ENCODE measurements at places on chromosomes 11 and 22.

DNA sequence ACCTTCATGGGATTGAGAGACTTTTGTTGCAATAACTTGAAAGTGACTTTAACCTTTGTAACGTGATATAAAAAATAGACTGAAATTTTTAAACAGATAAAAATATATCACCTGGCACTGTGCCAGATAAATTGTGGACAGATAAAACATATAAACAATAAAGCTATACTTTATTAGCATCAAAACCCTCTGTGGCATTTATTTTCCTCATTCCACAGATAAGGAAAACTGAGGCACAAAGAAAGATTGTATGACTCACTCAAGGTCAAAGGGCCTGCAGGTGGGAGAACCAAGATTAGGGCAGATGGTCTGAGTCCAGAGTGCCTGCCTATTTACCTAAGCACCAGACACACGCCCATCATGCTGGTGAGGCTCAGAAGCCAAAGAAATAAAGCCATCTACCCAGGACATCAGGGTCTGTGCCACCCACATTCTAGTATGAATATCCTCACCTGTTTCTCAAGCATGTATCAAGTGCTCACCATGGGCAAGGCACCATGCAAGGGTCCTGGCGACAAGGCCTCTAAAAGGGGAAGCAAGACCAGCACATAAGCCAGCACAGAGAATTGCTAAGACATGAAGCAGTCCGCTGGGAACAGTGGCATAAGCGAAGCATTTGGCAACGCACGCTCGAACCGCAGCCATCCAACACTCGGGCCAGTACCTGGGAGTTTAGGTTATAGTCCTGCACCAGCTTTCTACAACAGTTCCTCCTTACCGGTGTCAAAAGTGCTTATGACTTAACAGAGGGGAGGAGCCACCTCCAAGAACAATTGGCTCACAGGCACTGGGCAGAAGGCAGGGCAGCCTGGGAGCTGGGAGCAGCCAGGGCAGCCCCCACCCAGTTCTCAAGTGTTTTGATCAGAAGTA lies 17.6 kb downstream of the MYH9 start:
- DNase-seq: no peak

DNA sequence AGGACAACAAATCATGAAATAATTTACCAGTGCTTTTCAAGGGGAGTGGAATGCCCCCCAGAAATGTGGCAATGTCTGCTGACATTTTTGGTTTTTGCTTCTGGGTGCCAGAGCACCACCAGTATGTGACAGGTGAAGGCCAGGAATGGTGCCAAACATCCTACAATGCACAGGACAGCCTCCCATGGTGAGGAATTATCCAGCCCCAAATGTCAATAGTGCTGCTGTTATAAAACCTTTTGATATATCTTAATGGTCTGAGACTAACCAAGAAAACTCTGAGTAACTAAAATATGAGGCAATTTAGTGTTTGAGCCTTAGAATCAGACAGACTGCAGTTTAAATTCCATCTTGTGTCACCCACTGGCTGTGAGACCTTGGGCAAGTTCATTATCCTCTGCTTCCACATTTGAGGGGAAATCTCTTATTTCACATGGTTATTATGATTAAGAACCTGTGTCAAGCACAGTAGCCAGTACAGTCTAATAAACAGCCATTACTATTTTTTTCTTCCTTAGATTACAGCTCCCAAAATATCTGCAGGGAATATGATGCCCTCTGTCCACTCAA lies 69.5 kb downstream of the AMBRA1 start:
- DNase-seq: no peak

- no peak for DNase-seq
Measured at GRCh38 chr11:94924612-94925011, 48.7 kb downstream of the CWC15 start.

DNA sequence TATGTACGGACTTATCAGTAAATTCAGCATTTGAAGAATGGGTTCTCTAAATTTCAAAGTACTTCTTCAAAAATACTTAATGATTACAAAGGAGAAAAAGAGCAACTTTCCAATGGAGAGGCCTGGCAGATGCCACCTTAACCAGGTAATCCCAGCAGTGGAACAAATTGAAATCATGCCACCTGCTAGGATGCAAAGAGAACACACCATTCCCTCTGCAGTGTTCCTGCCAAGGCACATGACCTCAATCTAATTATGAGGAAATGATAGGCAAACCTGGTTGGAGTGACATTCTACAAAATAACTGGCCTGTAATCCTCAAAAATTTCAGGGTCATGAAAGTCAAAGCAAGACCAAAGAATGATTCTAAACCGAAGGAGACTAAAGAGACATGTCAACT lies 21.5 kb downstream of the TNRC6B start:
- no peak for DNase-seq

- DNase-seq: peak; percentile 71
Measured at GRCh38 chr11:93740730-93741093, 583 bp downstream of the TAF1D start.

- no peak for DNase-seq
Measured at GRCh38 chr22:43827926-43828724, 16.0 kb upstream of the EFCAB6 start.

GRCh38 chr22:42673898-42674401 lies 24.8 kb upstream of the CYB5R3 start:
- DNase-seq: no peak

- no peak for DNase-seq
Measured at GRCh38 chr11:69953356-69953755, 124.8 kb upstream of the ANO1 start.

DNA sequence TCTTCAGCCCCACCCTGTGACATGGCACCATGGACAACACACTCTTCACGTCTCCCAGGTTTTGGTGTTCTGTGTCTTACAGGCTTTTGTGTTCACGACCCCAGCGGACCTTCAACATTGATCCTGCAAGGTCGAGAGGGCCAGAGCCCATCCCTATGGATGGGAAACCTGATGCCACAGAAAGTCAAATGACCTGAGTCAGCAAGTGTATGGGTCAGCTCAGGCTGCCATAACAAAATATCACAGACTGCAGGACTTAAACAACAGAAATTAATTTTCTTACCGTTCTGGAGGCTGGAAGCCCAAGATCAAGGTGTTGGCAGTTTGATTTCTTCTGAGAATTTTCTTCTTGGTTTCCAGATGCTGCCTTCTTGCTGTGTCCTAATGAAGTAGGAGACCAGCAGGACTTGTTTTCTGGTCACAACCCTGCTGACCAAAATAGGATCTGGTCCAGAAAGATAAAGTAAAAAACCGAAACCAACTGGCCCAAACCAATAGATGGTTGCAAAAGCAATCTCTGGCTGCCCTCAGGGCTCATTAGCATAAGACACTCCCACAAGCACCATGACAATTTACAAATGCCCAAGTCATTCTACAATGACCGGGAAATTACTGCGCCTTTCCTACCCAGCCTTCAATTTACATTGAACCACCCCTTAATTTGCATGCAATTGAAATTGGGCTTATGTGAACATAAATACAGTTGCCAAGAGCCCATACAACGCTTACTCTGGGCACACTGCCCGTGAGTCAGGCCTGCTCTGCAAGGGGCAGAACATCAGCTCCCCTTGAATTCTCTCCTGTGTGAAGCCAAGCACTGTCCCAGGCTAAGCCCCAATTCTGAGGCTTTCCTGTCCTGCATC lies 113.9 kb downstream of the RPS6KA4 start:
- no peak for DNase-seq

DNA sequence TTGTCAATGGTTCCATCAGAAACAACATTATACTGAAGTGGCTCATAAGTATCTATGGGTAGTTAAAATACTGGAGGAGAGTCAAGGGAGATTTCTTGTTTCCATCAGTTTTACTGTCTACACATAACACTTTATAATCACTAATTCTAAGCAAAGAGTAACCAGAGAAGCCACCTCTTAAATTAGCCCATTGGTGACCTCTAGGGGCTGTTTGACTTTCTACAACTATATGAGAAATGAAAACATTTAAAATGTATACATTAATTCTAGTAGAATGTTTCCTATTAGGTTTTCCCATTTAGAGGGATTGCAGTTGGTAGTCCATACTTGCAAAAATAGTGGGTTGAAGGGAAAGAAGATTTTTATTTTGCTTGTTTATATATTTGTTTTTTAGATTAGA lies 504.3 kb downstream of the FAM181B start:
- DNase-seq: no peak

- peak; percentile 39 for DNase-seq
Measured at GRCh38 chr11:102590276-102591049, 34.7 kb downstream of the MMP20 start.

GRCh38 chr11:89566972-89567371 lies 75.8 kb upstream of the NOX4 start:
- no peak for DNase-seq

DNA sequence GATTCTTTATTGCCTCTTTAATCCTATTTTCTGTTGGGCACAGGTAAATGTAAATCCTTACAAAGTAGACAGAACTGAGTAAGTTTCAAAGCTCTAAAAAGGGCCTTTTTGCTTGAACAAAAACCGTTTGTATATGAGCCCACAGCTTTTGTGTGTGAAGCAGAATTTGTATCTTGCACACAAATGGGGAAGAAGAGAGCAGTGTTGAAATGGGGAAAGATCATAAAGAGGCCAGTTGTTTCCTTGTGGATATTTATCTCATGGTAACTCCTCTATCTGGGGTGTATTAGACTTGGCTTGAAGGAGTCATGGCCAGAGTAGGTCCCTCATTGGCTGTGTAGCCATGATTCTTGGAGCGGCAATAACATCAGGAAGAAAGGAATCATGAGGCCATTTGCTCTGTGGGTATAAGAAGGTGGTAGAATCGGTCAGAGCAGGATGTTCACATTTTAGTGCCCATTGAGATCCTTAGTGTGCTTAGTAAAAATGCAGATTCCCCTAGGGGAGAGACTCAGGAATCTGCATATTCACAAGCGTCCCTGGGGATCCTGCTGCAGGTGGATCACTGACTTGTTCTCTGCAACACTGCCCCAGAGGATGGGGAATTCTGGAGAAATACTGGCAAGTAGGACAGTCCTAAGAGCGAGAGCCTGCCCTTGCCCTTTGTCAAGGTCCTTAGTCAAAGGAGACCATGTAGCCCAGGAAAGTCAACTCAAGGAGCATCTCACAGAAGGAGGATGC lies 126.5 kb downstream of the LDLRAD3 start:
- no peak for DNase-seq

DNA sequence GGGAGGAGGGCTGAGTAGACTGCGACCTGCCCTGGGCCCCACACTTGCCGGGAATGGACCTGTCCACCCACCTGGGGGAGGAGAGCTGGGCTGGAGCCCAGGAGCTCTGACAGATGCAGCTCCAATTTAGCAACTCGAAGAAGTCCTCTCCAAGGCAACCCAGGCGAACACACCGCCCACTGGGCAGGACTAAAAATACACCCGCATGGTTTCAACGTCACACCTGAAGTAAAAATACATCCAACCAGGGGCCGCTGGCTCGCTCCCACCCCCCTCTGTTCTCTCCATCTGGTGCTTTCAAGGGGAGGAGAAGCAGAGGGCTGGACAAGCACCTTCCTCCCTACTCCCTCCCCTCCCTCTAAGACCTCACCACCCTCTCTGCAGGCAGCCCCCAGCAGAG lies 119.9 kb downstream of the FEZ1 start:
- no peak for DNase-seq

GRCh38 chr11:128633384-128633965 lies 46.1 kb upstream of the ETS1 start:
- no peak for DNase-seq

DNA sequence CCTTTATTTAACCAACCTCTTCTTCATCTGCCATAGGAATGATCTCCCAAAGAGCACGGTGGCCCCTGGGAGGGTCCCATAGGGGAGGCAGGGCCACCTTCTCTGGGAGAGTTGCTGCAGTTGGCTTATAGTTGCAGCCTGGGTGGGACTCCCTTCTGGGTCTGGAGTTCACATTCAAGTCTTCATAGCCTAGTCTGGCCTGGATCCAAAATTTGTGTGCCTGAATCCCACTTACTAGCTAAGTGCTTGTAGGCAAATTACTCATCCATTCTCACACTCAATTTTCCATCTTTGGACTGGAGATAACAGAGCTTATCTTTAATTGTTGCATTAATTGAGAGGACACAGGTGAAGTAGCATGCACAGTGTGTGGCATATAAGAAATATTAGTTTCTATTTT lies 163.6 kb downstream of the GRIK4 start:
- no peak for DNase-seq

DNA sequence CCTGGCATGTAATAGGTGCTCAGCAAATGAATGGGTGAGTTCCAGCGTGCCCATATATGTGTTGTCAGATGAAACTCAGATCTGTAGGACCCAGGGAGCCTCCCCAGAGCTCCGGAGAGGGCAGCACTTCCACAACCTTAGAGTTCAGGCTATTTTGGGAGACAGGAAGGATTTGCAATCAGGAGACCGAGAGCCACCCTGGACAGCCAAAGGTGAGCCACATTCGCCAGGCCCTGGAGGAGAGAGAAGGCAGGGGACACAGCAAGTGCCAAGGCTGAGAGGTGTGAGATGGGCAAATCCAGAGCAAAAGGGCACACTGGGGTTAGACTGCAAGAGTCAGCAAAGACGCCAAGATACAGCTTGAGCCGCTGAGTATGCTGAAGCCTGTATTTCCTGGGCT lies 66.4 kb downstream of the CD82 start:
- no peak for DNase-seq

Data from stimulated activated CD4-positive, alpha-beta T cell treated with anti-CD3 and anti-CD28 coated beads, Interleukin-1b, Interleukin-23, amount 100 ng/mL, for 48 hours (primary cell).